Activated T-cell treated with anti-CD3 and anti-CD28 coated beads, Interleukin-2, amount 50 U/mL, for 72 hours (primary cell): ENCODE measurements at places on chromosomes 13 and 19. TPM values are rescaled to one million over a fixed set of nuclear protein-coding genes. Genes with fewer than 3 reads are reported as not detected.
A peak's percentile ranks its signal among the peaks of the same experiment; 100 is the strongest.

The NXNL1 gene
- total RNA-seq = not detected

The IFNL1 gene
- total RNA-seq = 0.29 TPM

The ATP8B3 gene
- total RNA-seq = 12.1 TPM

The FFAR3 gene
- total RNA-seq = 8.8 TPM

DNA sequence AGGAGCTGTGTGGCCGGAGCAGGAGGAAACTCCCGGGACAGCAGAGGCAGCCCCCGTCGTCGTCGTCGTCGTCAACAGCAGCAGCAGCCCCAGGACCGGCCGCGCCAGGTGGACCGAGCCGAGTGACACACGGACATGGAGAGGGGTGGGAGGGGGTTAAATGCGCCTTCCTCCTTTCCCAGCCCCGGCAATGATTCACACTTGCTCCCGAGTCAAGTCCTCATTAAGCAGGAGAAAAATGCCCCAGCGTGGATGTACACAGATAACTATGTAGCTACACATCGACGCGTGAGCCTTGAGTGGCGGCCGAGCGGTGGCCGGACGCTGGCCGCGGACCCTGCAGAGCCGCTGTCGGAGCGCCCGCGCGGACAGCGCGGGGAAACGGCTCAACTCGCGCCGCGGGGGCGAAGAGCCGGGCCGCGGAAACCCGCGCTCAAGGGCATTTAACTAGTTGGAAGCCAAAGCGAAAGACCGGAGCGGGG, 645 bp downstream of the UBL3 start:
- peak; percentile 30 for DNase-seq

- no peak for DNase-seq
These were observed 11.7 kb downstream of the CIC start for GRCh38 chr19:42280815-42281145.

DNA sequence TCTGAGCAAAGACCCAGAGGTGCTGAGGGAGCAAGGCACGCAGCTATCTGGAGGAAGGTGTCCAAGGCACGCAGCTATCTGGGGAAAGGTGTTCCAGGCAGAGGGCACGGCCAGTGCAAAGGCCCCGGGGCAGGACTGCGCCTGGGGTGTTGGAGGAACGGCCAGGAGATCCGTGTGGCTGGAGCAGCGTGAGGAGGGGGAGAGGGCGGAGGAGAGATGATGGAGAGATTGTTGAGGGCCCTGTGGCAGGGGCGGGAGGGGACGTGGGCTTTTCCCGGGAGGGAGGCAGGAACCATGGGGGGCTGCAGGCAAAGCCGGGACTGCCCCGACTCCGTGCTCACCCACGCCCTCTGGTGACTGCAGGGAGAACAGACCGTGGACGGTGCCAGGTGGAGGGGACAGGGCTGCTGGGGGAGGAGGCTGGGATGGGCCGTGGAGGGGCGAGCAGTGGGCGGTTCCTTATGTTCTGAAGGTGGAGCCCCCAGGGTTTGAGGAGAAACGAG, 13.3 kb upstream of the MISP start:
- peak; percentile 67 for DNase-seq

- no peak for DNase-seq
These were observed 3.4 kb downstream of the FCAR start for GRCh38 chr19:54877471-54877870.

DNA sequence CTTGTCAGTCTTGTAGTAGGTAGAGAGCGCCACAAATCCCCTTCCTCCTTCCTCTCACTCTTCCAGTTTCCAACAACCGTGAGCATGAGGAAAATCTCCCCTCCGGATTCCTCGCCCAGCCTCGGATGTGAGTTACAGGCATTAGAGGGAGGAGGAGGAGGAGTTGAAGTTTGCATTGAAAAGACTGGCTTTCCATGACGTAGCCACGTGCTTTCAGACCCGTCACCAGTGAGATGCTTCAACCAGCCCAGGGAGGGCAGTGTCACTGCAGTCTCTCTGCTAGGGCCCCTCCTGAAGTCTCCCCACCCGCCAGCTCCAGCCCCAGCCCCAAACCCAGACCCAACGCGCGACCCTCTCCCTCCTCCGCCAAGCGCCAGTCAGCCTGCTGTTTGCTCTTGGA, 442 bp upstream of the FGF14 start:
- peak; percentile 49 for DNase-seq

- no peak for DNase-seq
These were observed 96.3 kb upstream of the GPR183 start for GRCh38 chr13:99403458-99403971.

GRCh38 chr19:3008994-3009393, 20.1 kb downstream of the TLE2 start:
- DNase-seq = no peak

DNA sequence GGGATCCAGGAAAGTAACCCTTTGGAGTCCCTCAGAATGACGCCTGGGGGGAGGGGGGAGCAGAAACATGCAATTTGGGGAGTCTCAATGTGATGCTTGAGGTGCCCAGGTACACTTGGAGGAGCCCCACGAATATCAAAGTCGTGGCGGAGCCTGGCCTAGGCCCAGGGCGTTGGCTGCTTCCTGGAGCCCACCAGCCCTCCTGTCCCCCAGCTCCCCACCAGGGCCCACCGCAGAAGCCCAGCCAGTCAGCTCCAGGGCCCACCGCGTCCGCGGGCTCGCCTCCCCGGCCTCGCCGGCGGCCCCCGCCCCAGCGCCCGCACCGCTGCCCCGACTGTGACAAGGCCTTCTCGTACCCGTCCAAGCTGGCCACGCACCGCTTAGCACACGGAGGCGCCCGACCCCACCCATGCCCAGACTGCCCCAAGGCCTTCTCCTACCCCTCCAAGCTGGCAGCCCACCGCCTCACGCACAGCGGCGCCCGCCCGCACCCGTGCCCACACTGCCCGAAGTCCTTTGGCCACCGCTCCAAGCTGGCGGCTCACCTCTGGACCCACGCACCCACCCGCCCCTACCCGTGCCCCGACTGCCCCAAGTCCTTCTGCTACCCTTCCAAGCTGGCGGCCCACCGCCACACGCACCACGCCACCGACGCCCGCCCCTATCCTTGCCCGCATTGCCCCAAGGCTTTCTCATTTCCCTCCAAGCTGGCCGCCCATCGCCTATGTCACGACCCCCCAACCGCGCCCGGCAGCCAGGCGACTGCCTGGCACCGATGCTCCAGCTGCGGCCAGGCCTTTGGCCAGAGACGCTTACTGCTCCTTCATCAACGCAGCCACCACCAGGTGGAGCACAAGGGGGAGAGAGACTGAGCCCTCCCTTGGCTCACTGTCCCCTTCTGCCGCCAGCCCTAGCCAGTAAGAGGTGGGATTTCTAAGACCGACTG, 2.1 kb downstream of the ZNF575 start:
- DNase-seq = peak; percentile 28

DNA sequence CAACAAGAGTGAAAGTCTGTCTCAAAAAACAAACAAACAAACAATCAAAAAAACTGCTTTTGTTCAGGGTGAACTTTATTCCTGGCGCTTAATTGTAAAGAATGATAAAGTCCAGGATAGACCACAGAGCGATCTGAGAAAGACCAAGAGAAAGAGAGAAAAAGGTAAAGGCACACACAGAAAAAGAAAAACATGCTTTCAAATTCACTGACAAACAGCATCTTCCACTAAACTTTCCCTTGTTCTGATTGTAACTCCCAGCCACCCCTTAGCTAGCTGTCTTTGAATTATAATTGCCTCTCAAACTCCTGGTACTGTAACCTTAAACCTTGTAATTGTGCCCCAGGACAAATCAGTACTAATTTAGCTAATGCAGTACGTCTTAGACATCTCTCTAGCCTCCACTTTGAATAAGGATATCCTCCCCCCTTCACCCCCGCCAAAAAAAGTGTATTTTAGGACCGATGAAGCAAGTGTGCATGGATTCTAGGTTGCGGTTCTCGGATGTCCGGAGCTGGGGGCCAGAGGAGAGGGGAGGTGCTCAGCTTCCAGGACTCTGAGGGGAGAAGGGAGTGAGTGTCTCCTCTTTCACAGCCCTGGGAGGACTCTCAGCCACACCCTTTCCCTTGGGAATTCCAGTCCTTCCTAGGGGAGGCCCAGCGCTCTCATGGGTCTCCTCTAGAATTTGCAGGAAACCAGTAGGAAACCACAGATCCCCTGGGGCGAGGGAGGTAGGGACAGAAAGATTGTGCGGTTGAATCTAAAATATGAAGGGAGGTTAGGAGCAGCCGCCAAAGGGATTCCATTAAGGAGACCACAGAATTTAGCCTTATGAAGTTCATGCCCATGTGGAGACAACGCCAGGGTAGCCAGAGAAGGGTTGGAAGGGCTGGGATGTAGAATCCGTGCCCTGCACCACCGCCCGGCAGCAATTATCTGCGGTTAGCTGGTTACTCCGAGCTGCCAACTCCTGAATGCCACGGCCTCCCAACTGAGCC, 19.7 kb downstream of the ZNF536 start:
- DNase-seq = no peak

DNA sequence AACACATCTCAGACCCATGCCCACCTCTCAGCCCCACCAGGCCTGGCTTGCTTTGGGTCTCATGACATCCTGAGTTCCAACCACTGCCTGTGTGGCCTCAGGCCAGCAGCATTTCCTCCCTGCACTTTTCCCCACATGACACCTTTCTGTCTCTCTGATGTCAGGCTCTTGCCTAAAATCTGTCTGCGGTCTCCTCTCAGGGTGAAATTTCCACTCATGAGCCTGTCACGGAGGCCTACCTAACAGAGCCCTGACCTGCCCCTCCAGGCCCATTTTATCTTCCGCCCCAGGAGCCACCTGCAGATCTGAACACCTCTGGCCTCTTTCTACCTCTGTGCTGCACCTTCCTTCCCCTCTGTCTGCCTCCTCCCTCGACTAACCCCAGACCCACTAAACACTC, 93.5 kb downstream of the ZDHHC20 start:
- peak; percentile 17 for DNase-seq

DNA sequence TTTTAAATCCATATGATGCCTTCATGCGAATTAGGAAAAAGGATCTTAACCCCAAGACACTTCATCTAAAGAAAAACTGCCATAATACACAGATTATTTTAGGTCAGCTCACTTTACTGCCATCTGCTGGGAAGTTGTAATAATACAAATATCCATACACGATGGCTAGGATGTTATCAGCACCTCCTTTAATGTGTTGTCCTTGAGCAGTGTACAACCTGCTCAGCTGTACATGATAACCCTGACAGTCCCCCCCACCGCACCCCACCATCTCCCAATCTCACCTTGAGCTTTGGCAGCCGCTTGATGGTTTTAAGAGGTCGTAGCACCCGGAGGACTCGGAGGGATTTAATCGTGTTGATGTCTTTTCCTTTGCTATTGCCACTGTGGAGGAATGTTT, 112.2 kb downstream of the IER2 start:
- no peak for DNase-seq

GRCh38 chr13:38664906-38665305, 22.0 kb upstream of the FREM2 start:
- no peak for DNase-seq

- no peak for DNase-seq
These were observed 8.7 kb upstream of the ATP12A start for GRCh38 chr13:24671386-24672113.

GRCh38 chr19:3516675-3517207, 10.6 kb downstream of the FZR1 start:
- peak; percentile 29 for DNase-seq

GRCh38 chr19:50562996-50563395, 5.2 kb downstream of the LRRC4B start:
- DNase-seq = no peak

DNA sequence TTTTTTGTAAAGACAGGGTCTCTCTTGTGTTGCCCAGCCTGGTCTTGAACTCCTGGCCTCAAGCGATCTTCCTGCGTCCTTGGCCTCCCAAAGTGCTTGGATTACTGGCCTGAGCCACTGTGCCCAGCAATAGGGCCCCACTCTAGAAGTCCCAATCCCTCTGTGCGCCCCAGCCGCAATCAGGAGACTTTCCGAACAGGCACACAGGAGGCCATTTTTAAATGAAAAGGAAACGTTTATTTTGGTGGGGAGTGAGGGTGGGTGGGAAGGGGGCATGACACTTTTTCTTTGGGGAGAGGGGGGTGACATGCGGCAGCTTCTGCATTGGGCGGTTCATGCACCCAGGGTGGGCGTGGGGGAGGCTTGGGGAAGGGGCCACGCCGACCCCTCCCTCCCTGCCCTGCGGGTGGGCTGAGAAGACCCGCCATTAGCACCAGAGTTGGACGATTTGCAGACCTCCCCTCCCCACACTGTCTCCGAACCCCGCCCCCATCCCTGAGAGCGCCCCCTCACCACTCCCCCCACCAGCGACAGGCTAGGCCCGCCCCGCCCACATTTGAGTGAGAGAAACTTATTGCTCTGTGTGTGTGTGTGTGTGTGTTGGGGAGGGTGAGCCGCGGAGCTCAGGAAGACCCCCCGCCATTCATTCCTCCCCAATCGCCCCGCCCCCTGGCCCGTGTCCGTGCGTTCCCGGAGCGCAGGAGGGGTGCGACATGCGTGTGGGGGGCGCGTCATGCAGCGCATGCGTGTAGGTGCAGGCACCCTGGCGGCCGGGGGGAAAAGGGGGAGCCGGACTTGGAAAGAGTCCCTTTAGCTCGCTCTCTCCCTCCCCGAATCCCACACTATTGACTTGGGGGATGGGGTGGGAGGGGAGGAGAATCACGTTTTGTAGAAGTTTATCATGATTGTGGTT, 17.2 kb downstream of the KCNC3 start:
- DNase-seq = no peak

DNA sequence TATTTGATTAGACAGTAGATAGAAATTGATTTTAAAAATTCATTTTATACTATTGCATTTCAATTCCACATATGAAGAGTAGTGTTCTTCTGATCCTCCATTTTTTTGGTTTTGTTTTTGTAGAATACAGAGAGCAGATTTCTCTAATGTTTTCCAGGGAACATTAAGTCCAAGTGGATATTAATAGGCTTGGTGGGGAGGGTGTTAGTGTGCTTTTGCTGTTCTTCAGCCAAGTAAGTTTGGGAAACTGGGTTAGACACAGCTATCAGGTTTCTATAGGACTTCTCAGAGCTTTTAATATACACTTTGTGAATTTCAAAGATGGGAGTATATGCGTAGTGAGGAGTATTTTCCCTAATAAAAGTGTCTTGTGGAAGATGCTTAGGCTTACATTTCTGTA, 21.8 kb downstream of the NAA16 start:
- no peak for DNase-seq

DNA sequence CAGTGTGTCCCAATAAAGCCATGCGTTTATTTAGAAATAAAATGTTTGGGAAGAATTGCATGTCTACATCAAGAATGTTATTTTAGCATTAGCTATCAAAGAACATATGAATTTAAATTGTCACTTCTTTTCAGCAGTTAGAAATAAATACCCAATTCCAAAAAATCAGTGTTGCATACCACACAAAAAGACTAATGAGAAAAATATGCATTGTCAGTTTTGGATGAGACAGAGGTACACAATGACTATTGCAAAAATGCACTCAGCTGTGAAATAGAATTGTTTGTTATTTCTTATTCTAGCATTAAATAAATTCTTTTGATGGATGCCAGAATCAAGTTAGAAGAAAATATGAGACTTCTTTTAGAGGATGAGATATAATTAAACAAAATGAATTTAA, 833.9 kb downstream of the SLITRK1 start:
- DNase-seq = no peak

GRCh38 chr13:110853235-110853721, 61.6 kb downstream of the ANKRD10 start:
- DNase-seq = no peak

DNA sequence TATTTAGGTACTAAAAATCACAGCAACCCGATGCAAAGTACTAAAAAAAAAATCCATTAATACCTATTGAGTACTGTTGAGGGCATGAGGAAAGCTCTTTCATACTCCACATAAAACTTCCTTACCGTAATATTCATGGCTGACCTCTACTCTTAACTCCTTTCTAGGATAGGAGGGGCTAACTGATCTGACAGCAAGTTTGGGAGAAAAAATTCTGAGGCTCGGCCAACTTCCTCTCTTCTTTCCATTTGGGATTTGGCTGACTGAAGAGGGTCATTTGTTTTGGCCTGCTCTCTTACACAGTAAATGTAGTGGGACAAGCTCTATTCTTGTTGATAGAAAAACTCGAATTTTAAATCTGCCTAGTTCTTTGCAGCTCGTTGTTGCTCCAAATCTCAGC, 9.4 kb upstream of the USPL1 start:
- no peak for DNase-seq
